Glomerular endothelial cell (primary cell): ENCODE measurements at places on chromosomes 5 and 9. TPM values are rescaled to one million over a fixed set of nuclear protein-coding genes. Genes with fewer than 3 reads are reported as not detected.

WHRN gene
- total RNA-seq: 0.68 and 1.9 TPM in 2 replicates

DNA sequence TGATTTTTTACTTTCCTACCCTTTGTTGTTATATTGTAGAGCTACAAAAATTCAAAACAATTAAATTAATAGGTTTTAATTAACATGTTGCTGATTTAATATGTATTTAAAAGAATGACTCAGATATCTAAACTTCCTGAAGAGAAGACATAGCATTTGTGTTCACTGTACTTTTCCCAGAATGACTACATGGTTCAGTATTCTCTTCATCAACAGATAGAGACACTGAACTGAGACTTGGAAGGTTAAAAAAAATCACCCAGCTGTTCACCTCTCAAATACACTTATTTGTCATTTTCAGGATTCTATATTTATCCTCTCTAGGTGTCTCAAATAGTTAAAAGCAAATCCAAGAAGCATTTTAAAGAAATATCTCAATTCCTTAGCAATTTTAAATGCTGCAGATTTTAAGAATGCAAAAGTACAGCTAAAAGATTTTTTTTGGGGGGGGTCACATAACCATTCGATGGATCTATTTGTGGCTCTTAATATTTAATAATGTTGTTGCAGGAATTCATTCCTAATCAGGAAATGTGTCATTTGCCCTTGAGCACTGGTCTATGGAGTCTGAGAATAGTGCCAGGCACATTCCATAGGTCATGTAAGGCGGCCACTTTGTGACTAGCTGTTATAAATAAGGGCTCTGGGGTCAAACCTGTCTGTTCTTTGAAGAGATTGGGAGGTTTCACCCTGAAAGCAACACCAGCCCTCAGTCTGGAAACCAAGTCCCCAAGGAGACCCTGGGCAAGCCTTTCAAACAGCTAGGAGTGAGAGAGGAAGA, 463.1 kb downstream of the NR2F1-AS1 start:
- DNase-seq: no peak

DNA sequence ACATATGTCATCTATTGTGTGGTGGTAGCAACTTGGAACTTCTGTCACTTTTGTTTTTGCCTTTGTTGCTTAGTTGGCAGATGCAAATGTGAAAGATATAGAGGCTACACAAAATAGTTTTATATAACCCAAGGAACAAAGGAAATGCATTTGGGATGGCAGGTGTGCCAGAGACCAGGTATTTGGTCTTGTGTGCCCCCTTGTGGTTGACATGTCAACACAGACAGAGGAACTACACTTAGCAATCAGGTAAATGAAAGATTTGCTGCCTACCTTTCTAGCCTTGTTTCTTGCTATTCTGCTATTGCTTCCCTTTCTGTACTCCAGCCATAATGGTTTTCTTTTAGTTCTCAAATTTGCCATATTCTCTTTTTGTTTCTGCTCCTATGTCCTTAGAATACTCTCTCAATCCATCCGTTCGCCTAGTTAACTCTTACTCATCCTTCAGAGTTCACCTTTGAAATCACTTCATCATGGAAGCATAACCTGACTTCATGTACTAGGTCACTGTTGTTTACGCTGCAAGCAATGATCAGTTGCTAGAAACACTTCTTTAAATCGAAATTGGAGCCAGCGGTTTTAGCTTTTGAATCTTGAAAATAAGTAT, 119.5 kb downstream of the TRPM3 start:
- DNase-seq: peak; percentile 5

APBA1 gene
- total RNA-seq: 10.1 and 15.2 TPM in 2 replicates

DNA sequence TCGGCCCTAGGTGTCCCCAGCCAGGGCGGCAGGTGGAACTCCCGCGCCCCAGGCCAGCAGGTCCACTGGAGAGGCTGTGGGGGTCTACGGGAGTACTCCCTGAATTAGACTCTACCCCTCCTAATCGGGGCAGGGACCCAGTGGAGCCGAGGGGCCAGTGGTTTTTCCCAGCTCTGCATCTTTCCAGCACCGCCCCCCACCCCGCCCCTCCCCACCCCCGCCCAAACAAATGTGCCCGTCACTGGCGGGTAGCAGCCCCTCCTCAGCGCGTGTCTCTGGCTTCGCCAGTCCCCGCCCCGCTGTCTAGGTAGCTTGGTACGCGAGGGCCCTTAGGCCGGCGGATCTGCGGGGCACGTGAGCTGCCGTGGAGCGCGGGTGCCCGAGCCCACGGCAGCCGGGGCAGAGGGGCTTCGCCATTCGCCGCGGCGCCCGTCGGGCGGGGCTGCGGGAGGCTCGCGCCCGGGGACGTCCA, 7.0 kb downstream of the UNC5A start:
- DNase-seq: no peak

GRCh38 chr5:123204251-123204650, 115.2 kb downstream of the PRDM6 start:
- no peak for DNase-seq

DNA sequence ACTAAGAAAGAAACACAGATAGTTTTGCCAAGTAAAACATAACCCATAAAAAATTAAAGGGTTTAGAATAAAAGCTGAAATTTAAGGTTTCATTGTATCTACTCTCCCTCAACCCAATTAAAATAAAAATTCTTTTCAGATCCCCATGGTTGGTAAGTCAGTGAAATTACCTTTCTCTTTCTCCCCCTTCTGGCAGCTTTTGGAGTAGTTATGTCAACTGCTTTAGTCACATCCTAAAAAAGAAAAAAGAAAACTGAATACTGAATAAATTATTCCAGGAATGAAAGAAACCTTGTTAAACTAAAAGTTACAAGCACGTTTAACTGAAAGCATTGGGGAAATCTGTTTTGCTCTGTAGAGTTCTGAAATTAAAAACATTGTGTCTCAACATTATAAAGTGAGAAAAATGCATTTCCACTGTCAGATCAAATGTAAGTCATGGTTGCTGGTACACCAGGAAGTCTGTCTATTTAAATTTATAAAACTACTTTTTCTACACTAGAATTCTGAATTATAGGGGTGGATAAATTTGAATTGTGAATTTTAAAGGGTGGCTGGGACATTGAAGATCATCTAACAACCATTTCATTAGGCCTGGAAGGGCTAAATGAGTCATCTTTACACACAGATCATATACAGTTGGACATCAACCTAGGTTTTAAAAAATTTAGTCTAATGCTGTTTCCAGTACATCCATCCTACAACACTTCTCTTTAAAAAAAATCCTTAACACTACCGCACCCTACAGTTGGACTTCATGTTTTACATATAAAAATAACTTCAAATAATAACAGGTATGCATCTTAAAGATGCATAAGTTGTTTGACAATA, 24.7 kb downstream of the PSIP1 start:
- DNase-seq: no peak

DNA sequence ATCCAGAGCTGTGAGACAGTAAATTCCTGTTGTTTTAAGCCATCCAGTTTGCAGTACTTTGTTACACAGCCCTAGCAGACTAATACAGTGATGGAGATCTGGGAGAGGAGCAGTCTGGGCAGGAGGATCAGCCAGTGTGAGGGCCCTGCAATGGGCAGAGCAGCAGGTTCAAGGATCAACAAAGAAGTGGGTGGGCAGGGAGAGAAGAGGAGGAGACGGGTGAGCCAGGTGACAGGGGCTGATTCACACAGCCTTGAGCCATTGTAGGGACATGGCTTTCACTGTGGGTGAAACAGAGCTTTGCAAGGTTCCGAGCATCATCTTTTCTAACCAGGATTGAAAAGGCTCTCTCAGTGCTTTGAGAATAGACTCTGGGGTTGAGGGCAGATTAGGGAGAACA, 88.2 kb upstream of the MVB12B start:
- DNase-seq: no peak

TXNDC8 gene
- total RNA-seq: not detected in 2 replicates

DNA sequence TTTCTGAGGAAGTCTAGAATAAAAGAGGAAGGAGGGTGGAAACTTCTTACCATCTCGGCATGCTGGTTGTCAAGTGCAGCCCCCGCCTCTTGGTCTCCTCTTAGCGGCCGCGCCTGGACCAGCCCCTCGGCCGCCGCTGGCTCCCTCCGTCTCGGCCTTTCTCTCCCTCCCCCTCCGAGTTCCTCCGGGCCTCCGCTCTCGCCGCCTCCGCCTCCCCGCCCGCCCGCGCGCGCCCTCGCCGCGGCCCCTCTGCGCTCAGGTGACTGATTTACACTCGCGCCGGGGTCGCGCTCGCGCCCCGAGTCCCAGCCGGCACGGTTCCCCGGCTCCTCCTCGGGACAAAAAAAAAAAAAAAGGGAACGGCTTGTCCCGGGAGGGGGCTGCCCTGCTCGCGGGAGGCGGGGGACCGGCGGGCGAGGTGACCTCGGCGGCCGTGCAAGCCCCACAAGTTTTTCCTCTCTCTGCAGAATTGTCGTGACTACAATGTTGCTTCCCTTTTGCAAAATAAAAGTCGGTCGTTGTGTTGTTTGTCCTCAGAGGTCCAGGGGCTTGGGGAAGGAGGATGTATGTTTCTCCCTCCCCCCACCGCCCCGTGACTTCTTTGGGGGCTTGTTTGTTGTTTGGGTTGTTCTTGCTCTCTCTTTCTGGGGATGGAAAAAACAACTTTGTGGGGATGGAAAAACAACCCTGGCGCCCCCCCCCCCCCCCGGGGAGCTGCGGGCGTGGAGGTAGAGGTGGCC, at the start of gene BNC2:
Gene BNC2, minus strand, starts transcription at position 75 of the 740 bp plus-strand sequence. Its CDS starts 22 bp downstream, at position 53.
- no peak for DNase-seq

- DNase-seq: no peak
Observed at GRCh38 chr5:231661-232060, 13.5 kb downstream of the SDHA start.

GRCh38 chr5:153613144-153613543, 122.7 kb downstream of the GRIA1 start:
- DNase-seq: no peak

TAF11L10 gene
- not detected in 2 replicates for total RNA-seq

- no peak for DNase-seq
Observed at GRCh38 chr9:94676446-94677131, 37.3 kb upstream of the FBP1 start.

P4HA2 gene
- total RNA-seq: 109 and 151 TPM in 2 replicates

SLC4A9 gene
- total RNA-seq: 0.06 TPM in 1 of 2 replicates, not detected in the other

- DNase-seq: no peak
Observed at GRCh38 chr5:118818604-118819003, 169.7 kb downstream of the DTWD2 start.

SPATA6L gene
- total RNA-seq: 3.8 and 4.0 TPM in 2 replicates

- DNase-seq: no peak
Observed at GRCh38 chr5:72093217-72093616, 14.1 kb upstream of the MAP1B start.

GRCh38 chr5:65035211-65036206, 266.8 kb downstream of the CWC27 start:
- no peak for DNase-seq

FOXI1 gene
- total RNA-seq: not detected in 2 replicates

BTNL8 gene
- not detected in 2 replicates for total RNA-seq
